Esophagus muscularis mucosa (tissue), 4 donors: ENCODE measurements at places on chromosomes 5 and 9.

- no peak for DNase-seq
Observed at GRCh38 chr9:111983484-111983908, 86.9 kb downstream of the UGCG start.

- DNase-seq = no peak
Observed at GRCh38 chr9:82893549-82893948, 169.4 kb downstream of the RASEF start.

GRCh38 chr5:78920604-78921003 lies 64.5 kb downstream of the ARSB start:
- DNase-seq = no peak

- no peak for DNase-seq
Observed at GRCh38 chr9:124786881-124787573, 10.1 kb downstream of the OLFML2A start.

DNA sequence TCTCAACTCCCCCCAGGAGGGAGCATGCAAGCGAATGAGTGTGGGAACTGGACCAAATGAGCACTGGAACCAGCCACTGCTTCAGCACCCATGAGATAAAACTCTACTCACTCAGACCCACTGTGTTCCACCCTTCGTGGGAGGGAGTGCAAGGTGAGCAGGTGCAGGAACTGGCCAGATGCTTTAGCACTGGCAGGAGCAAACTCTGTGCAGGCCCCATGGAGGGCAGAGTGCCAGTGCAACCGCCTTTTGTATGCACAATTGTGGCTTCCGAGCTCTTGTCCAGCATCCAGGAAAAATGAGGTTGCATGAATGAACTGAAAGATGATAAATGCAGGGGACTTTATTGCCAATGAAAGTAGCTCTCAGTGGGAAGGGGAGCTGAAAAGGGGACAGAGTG lies 67.4 kb upstream of the CCDC112 start:
- DNase-seq = no peak

DNA sequence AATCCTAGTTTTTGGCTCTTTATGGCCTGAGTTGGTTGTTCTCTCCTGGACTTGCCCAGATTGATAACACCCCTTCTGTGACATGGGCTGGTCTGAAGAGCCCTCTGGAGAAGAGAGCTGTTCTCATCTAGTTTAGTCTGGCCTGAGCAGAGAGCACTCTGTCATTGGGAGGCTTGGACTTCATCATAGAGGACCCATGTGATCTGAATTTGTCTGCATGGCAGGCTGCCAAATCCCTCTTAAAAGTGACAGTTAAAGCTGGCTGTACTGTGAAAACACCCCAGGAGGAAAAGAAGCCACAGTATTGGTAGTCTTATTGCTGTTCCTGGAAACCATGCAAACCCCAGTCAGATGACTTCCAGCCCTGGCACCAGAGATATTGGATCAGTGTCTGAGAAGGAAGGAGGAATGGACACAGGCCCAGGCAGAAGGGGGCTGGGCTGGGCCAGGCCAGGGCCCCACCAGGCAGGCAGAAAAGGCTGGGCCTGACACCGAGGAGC lies 3.7 kb upstream of the WDR31 start:
- DNase-seq = peak; percentile 96

- no peak for DNase-seq
Observed at GRCh38 chr5:91643797-91644196, 260.7 kb upstream of the ARRDC3 start.

- no peak for DNase-seq
Observed at GRCh38 chr9:88458716-88459465, 70.6 kb downstream of the SPIN1 start.

GRCh38 chr9:128902351-128903078 lies 18.3 kb upstream of the PHYHD1 start:
- DNase-seq = no peak

DNA sequence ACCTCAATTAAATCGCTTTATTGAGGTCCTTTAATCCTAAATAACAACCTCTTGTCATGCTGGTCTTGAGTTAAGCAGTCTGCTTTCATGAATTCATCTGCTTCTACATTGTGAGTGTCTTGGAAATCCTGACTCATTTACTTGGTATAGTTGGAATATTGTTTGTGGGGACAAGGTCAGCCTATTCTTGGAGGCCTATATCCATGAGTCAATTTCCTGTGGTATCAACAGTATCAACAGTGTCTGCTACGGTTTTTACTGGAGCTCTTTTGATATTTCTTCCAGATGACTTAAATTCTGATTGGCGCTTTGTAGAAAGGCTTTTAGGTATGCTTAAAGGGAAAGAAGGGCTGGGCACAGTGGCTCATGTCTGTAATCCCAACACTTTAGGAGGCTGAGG lies 71.2 kb upstream of the PARP8 start:
- no peak for DNase-seq

DNA sequence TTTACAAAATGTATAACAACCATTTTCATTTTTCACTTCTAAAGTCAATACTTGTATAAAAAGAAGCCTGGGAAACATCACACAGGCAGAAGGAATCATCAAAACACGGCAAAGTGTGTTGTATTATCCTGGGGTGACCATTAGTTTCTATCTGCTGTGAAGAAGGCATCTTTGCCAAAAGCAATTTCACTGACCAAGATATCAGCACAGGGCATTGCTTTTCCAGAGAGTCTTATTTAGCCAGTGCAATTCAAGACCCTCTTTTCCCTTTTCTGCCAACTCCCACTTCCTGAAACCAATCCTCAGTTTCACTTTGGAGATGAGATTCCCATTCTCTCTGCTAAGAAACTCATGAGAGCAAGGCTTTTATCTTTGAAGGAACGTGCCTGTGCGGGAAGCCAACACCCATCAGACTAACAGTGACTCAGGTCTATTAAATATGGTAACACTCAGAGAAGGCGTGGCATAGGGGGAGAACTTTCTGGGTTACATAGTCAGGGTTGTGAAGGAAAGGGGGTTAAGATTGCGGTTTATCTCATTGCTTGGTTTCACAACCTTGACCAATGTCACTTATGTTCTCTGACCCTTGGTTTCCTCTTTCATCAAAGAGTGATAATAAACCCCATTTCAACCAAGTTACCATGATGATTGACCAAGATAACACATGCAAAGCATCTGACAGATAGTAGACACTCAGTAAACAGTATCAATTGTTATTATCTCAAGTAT lies 666.9 kb upstream of the KLF4 start:
- no peak for DNase-seq

GRCh38 chr5:133783481-133783880 lies 171.1 kb upstream of the FSTL4 start:
- DNase-seq = no peak

GRCh38 chr9:15873573-15874177 lies 320.8 kb downstream of the CCDC171 start:
- DNase-seq = no peak

- DNase-seq = no peak
Observed at GRCh38 chr5:89721353-89721752, 688.2 kb downstream of the CETN3 start.

- no peak for DNase-seq
Observed at GRCh38 chr9:34037626-34038025, 11.1 kb downstream of the UBAP2 start.

- DNase-seq = no peak
Observed at GRCh38 chr5:77499441-77499840, 7.3 kb upstream of the WDR41 start.

DNA sequence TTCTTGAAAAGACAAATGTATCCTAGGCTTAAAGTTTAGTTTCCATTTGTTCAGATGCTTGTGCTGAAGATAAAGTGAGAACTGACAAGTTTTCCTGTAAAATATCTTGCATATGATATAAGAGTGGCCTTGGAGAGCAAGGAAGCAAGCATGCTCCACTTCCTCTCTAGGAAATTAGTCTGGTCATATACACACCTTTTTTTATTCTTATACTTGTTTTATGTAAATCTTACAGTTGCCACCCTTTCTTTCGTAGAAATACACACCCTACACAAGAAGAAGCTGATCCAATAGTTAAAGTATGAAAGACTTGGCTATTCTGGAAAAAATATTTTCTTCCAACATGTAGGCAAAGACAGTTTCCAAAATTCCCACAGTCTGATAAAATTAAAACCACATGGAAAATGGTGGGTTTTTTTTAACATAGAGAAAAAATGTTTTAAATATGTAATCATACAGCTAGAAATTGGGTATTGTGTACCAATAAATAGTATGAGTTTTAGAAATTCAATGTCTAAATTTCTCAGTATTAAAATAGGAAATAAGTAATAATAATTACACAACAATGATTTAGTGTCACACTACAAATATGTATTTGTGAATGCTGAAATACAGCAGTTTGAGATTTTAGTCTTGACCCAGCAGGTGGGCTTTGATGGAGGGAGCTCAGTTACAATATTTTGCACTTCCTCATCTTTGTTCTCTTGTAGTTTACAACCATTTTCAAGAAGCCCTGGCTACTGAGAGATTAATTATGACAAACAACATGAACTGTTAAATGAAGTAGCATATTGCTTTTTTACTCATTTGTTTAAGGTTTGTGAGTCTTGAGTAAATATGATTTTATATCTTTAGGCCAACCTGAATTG lies 185.7 kb upstream of the GNA14 start:
- DNase-seq = no peak

DNA sequence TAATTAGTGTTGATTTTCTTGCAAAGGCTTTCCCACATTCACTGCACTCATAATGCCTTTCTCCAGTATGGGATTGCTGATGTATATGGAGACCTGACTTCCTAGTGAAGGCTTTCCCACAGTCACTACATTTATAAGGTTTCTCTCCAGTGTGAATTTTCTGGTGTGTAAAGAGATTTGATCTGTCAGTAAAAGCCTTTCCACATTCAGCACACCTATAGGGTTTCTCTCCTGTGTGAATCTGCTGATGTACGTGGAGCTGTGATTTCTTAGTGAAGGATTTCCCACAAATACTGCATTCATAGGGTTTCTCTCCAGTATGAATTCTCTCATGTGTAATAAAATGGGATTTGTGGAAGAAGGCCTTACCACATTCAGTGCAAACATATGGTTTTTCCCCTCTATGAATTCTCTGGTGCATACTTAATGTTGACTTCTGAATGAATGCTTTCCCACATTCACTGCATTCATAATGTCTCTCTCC lies 31.1 kb downstream of the ZNF484 start:
- no peak for DNase-seq

DNA sequence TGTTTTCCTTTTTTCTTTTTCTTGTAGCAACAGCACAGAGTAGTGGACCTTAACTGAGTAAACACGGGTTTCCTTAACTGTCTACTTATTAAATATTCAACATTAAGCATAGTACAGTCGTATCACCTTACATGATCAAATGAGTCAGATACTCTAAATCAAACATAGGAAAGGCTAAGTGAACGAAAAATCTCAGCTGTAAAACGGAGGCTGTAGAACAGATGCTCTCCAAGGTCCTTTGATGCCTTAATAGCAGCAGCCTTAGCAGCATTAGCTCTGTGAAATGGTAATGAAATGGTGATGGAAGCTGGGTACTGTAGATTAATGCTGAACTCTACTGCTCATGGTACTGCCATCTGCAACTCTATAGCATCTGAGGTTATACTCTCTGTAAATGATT lies 1433.3 kb upstream of the C9orf72 start:
- no peak for DNase-seq

GRCh38 chr5:39023121-39023520 lies 51.1 kb downstream of the RICTOR start:
- DNase-seq = no peak

- no peak for DNase-seq
Observed at GRCh38 chr9:31637861-31638260, 746.6 kb upstream of the ACO1 start.

GRCh38 chr5:181184845-181185216 lies 20.2 kb downstream of the TRIM7 start:
- DNase-seq = no peak

DNA sequence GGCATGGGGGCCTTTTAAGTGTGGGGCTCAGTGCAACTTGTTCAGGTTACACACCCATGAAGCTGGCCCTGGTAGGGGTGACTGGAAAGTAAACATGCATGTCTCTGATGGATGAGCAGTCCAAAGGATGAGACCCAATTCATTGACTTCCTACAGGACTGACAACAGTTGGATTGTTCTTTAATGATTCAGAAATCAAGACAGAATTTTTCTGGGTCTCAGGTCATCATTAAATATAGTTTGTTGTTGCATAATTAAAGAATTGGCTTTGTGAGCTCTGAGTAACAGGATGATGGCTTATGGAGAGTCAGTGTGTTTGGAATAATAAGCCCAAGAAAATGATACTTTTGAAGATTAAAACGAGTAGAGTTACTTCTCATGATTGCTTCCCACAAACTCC lies 604.2 kb upstream of the CLINT1 start:
- no peak for DNase-seq

GRCh38 chr9:87909310-87910041 lies 8.3 kb upstream of the SPATA31C1 start:
- no peak for DNase-seq

- no peak for DNase-seq
Observed at GRCh38 chr5:97547999-97548738, 365.1 kb upstream of the RIOK2 start.

- DNase-seq = no peak
Observed at GRCh38 chr5:160353379-160353778, 17.0 kb downstream of the C1QTNF2 start.

GRCh38 chr5:89520771-89521170 lies 637.8 kb upstream of the MEF2C start:
- no peak for DNase-seq

DNA sequence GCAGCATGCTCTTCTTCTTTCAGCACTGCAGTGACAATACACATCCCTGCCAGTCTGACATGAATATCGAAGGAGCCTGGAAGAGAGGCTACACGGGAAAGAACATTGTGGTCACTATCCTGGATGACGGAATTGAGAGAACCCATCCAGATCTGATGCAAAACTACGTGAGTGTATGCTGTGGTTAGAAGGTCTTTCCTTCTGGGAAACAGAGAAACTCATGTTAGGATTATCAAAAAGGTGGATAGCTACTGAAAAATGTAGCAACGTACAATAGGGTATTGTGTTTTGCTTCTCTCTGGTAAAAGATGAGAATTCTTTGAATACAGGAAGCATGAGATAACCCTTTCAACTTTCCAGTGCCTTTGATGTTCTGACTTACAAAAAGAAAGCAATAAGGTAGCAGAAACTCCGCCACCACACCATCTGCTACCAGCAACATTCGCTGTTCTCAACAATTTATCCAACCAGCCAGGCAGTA lies 133.3 kb downstream of the PCSK5 start:
- DNase-seq = no peak

DNA sequence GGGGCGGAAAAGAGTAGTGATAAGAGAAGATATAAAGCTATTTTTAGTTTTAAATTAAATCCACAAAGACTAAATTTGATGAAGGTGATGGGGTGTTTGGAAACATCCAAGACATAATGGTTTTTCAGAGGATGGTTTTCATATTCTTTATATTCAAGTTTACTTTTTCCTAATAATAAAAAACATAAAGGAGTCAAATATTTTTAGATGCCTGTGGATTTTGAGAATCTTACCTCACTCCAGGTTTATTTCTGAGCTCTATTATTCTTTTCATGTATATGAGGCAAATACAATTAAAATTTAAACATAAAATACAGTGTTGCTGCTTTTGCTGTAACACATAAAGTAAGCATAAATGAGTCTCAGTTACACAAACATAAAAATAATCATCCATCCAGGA lies 22.2 kb downstream of the MRPS30 start:
- DNase-seq = no peak

GRCh38 chr5:120052916-120053828 lies 410.9 kb upstream of the PRR16 start:
- DNase-seq = no peak

- no peak for DNase-seq
Observed at GRCh38 chr5:123535648-123536047, 23.7 kb downstream of the CSNK1G3 start.
